ENCODE measurements at places on chromosomes 3 and 15.

DNA sequence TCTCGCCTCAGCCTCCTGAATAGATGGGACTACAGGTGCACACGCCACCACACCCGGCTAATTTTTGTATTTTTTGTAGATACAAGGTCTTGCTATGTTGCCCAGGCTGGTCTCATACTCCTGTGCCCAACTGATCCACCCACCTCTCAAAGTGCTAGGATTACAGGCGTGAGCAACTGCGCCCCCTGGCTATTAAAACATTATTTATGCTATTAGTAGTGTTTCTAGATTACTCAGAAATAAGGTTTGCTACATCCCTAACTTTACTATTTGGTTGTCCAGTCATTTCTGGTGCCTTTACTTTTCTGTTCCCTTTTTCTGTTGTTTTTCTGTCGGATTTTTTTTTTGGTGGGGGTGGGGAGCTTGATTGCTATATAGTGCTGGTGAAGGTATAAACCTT, 393.6 kb upstream of the TPM1 start:
- DNase-seq = no peak

- no peak for DNase-seq
Observed at GRCh38 chr3:48826451-48826850, 21.2 kb downstream of the PRKAR2A start.

GRCh38 chr15:98443526-98443925, 204.8 kb upstream of the IGF1R start:
- no peak for DNase-seq

DNA sequence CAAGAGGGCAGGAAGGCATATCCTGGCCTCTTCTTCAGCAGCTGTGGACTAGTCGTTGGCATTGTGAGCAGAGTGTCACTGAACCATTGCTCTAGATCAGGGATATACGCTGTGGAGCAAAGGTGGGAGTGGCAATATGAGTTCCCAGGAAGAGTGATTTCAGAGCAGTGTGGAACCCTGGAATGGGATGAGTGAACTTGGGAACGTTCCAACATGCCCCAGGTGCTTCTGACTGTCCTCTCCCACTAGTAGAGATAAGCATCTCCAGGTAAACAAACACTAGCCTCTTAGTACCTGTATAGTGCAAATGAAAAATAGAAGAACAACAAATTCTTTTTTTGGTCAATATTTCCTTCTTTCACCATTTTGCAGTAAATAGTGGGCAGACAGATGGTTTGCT, 123.6 kb upstream of the VEPH1 start:
- DNase-seq = no peak

DNA sequence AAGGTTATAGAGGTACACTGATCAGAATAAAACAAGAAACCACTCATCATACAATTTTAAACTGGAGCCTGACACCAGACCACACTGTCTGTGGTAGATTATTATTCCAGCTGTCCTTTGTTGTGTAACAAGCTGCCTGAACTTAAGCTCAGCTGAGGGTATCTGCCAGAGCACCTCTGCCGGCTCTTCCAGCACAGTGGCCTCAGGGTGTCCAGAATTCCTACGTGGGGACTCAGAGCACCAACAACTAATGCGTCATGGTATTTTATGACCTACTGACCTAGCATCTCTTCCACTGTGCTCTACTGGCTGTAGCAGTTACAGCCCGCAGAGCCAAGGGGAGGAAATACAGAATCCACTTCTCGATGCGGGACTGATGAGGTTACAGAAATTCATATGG, 15.6 kb upstream of the RAF1 start:
- no peak for DNase-seq

DNA sequence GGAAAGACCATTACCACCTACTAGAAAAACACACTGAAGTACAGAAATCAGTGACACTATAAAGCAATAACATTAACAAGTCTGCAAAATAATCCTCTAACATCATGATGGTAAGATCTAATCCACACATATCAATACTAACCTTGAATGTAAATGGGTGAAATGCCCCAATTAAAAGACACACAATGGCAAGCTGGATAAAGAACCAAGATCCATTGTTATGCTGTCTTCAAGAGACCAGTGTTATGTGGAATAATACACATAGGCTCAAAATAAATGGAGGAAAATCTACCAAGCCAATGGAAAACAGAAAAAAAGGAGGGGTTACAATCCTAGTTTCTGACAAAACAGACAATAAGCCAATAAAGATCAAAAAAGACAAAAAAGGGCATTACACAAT, 13.5 kb downstream of the OR5K3 start:
- DNase-seq = no peak

DNA sequence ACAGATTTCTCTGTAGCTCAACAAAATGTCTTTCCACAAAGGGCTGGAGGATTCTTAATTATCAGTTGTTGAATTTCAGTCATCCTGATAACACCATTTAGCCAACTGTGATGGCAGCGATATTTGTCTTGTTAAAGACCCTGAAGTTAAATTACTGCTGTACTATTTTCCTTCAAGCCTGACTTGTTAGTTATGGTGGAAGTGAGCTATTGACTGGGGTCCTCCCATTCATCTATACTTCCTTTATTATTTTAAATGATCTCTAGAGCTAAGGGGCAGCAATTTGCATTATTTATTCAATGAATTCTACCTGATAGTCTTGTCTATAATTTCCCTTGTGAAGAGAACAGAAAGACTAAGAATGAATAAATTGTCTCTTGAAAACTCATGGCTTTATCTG, 64.1 kb downstream of the RBMS3 start:
- no peak for DNase-seq

DNA sequence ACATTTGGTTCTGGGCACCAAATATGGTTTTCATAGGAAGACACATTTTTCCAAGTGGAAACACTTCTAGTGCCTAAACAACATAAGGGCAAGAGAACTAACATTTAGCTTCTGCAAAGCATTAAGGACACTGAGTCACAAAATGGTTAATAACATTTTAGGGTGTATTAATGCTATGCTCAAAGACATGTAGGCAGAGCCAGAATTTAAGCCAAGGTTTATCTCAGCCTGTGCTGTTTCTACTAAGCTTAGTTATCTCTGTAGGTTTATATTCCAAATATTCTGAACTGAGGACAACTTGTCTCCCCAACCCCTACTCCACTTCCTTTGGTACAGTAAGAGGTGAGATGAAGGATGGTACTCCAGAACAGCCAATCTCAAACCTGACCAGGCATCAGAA, 54.1 kb upstream of the AKAP13 start:
- no peak for DNase-seq

GRCh38 chr3:40546816-40547215, 22.1 kb downstream of the ZNF621 start:
- DNase-seq = no peak

GRCh38 chr3:144774897-144775296, 803.3 kb downstream of the DIPK2A start:
- no peak for DNase-seq

GRCh38 chr15:33959844-33960548, 8.3 kb upstream of the CHRM5 start:
- DNase-seq = no peak

DNA sequence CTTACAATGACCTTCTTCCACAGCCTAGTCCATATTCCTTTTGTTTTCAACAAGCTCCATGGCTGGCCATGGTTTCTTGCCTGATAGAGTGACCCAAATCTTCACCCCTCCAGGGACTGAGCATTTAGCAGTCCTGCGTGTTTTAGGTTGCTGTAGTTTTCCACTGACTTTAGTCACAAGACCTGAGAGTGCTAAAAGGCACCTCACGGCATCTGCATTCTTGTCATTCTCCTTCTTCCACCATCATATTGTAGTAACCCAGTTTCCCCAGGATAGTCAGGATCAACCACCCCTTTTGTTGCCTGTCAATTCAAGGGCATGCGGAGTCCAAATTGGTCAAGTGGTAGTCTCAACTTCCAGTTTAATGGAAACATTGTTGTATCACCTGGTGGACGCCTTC, 20.8 kb downstream of the HTR3C start:
- DNase-seq = no peak

DNA sequence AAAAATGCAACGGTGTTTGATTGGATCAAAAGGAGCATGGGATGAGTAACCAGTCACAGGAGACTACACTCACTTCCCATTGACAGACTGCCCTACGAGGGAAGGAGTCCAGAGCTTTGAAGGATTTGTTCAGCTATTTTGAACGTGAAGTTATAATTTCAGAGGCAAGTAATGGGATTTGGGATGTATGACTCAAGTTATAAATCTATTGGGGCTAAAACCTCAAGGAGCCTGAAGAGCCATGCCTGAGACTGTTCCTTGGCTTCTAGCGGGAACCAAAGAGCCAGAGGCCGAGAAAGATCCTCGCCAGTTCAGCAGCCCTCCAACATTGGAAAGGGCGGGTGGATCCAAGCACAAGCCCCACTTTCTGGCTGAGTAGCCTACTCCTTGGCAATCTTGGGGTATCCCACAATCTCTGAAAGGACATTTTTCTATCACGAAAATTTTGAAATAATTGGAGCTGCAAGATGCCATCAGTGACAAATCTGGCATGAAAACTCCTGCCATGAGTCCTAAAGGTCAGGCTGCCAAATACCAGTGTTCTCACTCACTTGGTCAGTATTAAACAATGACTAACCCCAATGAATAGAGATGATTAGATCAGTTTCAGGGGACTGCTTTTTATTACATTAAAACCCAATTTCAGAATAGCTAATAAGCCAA, 48.6 kb upstream of the SLCO2A1 start:
- no peak for DNase-seq

GRCh38 chr3:32460031-32460749, 42.5 kb downstream of the CMTM6 start:
- DNase-seq = no peak

DNA sequence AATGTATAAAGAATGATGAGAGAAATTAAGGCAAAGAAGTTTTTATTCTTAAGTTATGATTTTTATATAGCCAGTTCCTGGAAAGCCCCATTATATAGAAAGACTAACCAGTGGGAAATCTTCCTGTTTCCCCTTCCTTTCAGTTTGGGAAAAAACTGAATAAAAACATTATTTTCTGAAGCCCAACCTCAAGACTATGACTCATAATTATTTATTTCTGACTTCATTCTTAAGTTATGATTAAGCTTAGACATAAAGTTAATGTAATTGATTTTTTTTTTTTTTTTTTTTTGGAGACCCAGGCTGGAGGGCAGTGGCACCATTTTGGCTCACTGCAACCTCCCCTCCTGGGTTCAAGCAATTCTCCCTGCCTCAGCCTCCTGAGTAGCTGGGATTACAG, 55.8 kb downstream of the TRPC1 start:
- no peak for DNase-seq

DNA sequence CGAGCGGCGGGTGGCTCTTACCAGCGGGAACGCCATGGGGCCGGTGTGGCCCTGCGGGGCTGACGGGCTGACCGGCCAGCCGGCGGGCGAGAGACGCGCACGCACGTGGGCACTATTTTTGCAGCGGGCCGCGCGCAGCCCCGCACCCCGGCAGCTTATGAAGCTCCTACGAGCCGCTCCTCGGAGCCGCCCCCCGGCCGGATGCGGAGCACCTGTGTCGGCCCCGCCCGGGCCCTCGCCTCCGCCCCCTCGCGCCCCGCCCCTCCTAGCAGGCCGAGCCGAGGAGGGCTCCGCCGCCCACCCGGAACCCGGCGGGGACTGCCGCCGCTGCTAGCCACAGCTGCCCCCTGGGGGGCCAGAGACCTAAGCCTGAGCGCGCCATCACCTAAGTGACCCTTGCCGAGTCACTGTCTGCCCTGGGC, 683 bp upstream of the CPEB1 start:
- no peak for DNase-seq

DNA sequence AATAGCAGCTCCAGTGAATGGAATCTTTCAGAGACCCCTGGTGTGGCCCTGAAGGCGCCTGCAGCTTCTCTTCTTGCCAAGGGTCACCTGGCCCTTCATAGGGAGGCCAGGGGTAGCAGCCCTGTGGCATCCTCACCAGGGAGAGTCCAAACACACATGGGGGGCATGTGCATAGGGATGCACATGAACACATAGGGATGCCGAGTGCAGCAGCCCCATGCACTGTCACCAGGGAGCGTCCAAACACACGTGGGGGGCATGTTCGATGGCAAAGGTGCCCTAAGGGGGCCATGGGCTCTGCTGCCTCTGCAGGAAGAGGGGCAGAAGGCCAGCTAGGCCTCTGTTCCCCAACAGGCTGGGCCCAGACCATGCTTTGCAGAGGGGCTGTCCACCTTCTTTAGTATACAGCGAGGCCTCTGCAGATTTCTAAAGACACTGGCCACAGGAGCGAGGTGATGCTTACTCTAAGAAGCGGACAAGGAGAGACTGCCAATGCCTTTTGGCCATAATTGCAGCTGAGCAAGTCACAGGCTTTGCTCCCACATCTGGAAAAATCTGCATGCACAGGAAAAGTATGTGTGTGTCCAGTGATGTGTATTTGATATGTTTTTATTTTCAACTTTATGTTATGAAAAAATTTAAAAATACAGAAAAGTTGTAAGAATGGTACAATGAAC, 21.0 kb downstream of the ANAPC13 start:
- DNase-seq = no peak

DNA sequence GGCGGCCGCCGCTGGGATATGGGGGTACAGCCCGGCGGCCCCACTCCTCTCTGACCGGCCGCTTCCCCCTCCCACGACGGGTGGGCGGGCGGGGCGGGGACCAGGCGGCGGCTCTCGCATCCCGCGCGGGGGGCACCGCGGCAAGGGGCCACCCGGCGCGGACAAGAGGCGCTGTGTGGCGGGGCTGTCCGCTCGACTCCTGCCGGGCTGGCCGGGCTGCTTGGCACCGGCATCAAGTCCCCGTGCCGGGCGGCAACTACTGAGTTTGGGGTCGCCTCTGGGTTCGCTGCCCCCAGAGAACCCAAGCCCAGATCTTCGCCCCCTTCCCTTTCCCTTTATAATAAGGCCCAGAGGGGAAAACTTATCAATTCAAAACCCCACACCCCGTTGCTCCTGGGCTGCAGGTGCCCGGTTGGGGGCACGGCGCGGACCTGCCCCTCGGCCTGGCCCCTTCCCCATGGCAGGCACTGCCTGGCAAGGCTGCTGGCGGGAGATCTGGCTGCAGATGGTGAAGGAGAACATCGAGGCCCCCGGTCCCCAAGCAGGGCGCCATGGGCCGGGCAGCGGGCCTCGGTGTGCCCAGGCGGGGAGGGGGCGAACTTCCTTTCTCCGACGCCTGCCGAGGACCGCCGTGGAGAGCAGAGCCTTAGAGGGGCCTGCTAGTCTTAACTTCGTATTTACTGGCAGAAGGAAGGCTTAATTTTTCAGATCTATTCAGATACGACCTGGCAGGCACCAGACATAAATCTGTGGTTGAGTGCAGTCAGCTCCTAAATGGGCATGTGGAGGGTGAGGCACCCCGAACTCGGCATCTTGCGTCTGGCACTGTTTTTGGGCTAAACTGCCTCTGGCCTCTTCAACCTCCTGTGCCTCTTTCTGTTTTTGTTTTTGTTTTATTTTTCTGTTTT, 911 bp downstream of the APBA2 start:
- DNase-seq = no peak

All from NCI-H774 (cell line).